Activated gamma-delta T cell (primary cell): ENCODE measurements at places on chromosomes 12 and 14.

DNA sequence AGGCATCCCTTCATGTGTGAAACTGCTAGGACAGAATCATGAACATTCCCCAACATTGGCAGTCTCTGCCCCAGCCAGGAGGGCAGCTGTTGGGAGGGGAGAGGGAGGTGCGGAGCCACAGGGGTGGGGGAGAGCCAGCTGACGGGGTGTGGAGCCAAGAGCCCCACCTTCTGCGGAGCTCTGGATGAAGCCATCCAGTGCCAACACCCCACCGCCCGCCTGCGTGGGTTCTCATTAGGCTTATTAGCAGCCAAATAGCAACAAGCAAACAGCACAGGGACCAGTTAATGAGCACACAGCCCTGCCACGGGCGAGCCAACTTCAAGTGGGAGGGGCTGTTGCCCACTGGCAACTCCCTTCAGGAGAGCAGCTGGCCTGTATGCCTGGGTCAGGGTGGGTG, 12.1 kb downstream of the LTBP2 start:
- no peak for DNase-seq

GRCh38 chr12:79885911-79886490, 48.9 kb downstream of the PPP1R12A start:
- DNase-seq, result no peak

DNA sequence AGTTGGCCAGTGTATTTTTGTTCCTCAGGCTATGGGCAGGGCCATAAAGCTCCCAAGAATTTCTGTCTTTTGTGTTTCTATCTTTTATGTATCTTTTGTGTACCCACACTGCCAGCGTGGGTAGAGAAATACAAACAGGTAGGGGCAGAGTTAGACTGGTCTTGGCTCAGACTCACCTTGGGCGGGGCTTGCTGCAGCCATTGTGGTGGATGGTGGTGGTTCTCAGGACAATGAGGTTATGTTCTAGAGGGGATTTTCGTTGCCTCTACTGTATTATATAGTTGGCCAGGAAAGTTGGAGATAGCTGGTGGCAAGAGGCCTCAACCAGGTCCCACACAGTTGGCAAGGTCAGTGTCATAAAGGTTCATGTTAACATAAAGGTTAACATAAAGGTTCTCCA, 977.5 kb upstream of the LRFN5 start:
- DNase-seq, result no peak

DNA sequence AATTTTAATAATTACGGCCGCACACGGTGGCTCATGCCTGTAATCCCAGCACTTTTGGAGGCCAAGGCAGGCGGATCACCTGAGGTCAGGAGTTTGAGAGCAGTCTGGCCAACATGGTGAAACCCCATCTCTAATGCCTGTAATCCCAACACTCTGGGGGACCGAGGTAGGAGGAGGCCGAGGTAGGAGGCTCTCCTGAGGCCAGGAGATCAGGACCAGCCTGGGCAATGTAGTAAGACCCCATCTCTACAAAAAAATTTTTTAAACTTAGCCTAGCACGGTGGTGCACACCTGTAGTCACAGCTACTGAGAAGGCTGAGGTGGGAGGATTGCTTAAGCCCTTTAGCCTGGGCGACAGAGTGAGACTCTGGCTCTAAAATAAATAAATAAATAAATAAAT, 5.6 kb upstream of the CFAP73 start:
- no peak for DNase-seq

- DNase-seq, result no peak
Observed at GRCh38 chr12:57044468-57044867, 5.5 kb downstream of the MYO1A start.

GRCh38 chr12:52220477-52220876, 12.6 kb upstream of the KRT7 start:
- no peak for DNase-seq
